Neural crest cell (in vitro differentiated cells): ENCODE measurements at places on chromosomes 4 and X. TPM values are rescaled to one million over a fixed set of nuclear protein-coding genes. Genes with fewer than 3 reads are reported as not detected.

DNA sequence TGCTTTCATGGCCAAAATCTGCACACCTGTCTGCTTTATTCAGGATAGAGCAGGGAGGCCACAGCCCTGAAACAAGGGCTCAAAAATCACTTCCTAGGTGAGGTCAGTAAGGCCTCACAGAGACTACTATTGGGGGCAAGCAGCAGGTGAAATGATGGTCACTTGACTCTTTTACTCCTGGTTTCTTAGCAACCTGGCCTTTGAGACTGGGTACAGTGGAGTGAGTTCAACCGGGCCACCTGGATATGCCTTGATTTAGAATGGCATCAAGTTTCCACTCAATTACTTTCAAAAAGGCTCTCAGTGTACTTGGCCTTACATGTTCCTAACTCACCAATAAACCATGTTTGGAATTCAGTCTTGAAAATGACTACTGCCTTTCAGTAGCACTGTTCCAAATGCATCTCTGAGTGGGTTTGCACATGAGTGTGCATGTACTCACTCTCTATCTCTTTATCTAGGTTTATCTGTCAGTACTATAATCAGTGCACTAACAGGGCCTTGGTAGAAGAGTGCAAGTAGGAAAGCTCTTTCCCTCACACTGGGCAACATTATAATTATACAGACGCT, 388.2 kb downstream of the OPHN1 start:
- H3K27me3 ChIP-seq: no peaks in the 10 kb centered on the region
- H3K4me3 ChIP-seq: no peak overlapping the region
- H3K36me3 ChIP-seq: peaks cover 14% of the 10 kb centered on the region
- DNase-seq: no peak
- H3K4me1 ChIP-seq: no peaks in the 10 kb centered on the region
- no peak overlapping the region for H3K27ac ChIP-seq

DNA sequence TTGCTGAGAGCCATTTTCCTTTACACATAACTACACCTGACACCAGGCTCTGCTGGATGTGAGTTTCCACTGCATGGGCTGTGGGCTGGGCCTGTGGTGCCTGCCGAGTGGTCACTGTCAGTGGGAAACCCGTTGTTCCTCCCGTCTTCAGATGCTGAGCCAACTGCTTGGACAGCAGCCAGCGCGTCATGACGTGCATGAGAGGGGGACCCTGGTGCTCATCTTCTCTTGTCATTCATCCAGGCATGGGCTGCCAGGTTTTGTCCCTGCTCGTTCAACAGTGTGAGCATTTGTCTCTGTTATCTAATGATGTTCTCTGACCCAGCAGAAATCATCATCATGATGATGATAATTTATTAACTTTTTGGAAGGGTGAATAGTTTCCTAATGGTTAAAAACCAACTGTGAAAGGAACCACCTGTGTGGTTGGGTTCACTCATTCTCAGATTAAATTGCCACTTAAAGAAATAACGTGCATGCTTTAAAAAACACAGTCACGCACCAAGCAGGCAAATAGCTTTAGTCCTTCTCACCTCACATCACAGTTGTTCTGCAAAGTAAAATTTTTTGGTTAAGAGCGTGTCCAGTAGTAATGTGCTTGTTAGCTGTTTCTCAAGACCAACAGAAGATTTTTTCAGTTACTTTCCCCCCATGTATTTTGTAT, 19.9 kb upstream of the CLDN34 start:
- H3K4me3 ChIP-seq: no peak overlapping the region
- peaks cover 4% of the 10 kb centered on the region for H3K4me1 ChIP-seq
- no peaks in the 10 kb centered on the region for H3K27me3 ChIP-seq
- no peak overlapping the region for H3K27ac ChIP-seq

- H3K27ac ChIP-seq: no peak overlapping the region
- no peaks in the 10 kb centered on the region for H3K36me3 ChIP-seq
- H3K4me3 ChIP-seq: no peak overlapping the region
- H3K4me1 ChIP-seq: no peaks in the 10 kb centered on the region
These were observed 370.1 kb downstream of the PPP3CA start for GRCh38 chr4:100977274-100977673.

DNA sequence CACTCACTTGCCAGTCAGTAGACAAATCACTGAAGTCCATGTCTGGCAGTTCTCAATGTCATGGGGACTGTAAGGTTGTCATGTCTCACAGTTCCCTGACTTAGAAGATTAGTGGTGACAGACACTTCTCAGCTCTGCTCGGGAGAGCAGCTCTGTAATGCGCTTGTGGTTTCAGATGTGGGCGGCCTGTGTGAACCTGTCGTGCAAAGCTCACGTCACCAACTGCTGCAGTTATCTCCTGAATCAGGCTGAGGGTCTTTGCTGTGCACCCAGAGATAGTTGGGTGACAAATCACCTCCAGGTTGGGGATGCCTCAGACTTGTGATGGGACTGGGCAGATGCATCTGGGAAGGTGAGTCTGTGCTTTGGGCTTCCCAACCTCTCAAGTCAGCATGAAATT, at the start of gene IL9R:
Gene IL9R, plus strand, starts transcription at position 261 of the 400 bp plus-strand sequence. Its CDS starts 64 bp downstream, at position 325.
- DNase-seq: no peak
- no peaks in the 10 kb centered on the region for H3K4me1 ChIP-seq
- no peak within 1 kb of the TSS for H3K4me3 ChIP-seq
- H3K27ac ChIP-seq: no peak within 1 kb of the TSS

- H3K4me1 ChIP-seq: no peaks in the 10 kb centered on the region
- no peak overlapping the region for H3K4me3 ChIP-seq
These were observed 147.2 kb upstream of the DKK2 start for GRCh38 chr4:107183155-107183774.

- no peaks in the 10 kb centered on the region for H3K36me3 ChIP-seq
- no peaks in the 10 kb centered on the region for H3K27me3 ChIP-seq
- H3K4me1 ChIP-seq: no peaks in the 10 kb centered on the region
- H3K27ac ChIP-seq: no peak overlapping the region
These were observed 38.3 kb upstream of the NDP start for GRCh38 chrX:44011506-44011905.

DNA sequence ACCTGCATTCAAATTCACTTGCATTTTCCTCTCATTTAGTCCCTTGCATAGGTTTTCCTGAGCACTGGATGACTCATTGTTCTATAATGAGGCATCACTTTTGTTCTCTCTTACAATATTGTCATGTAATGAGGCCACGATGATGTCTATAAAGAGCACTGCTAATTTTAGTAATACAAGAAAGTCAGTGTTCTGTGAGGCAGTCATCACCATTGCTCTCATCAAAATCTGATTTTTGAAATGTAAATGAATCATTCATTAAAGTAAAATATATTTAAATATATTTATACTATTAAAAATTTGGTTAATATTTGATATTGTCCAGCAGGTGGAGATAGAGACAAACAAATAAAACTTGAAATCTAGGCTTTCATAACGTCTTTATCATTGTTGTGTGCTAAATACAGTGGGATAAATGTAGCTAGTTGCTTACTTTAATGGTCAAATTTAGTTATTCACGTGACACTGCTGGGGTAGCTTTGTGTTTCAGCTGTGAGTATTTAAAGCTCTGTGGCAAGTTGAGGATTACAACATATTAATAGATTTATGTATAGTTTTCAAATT, 15.4 kb downstream of the HMGB2 start:
- no peaks in the 10 kb centered on the region for H3K36me3 ChIP-seq
- no peaks in the 10 kb centered on the region for H3K27me3 ChIP-seq
- H3K4me3 ChIP-seq: no peak overlapping the region
- H3K4me1 ChIP-seq: no peaks in the 10 kb centered on the region

DNA sequence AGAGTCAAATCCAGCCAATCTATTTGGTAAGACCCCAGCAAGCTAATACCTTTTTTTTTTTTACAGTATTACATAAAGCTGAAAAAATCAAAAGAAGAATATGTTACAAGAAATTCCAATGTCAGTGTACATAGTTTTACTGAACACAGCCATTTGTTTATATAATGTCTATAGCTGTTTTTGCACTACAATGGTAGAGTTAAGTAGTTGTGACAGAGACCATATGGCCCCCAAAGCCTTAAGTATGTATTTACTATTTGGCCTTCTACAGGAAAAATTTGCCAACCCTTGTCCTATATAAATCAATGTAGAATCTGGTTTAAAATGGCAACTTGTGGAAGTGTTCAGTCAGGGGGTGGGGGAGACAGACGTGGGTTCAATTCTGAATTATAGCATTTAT, 60.7 kb downstream of the ANTXR2 start:
- no peaks in the 10 kb centered on the region for H3K27me3 ChIP-seq
- no peak overlapping the region for H3K27ac ChIP-seq
- peaks cover 9% of the 10 kb centered on the region for H3K36me3 ChIP-seq
- H3K4me1 ChIP-seq: no peaks in the 10 kb centered on the region
- no peak for DNase-seq

- no peaks in the 10 kb centered on the region for H3K36me3 ChIP-seq
- H3K27me3 ChIP-seq: no peaks in the 10 kb centered on the region
- no peak overlapping the region for H3K4me3 ChIP-seq
These were observed 106.3 kb upstream of the ARSJ start for GRCh38 chr4:114085611-114086345.

GRCh38 chrX:23334521-23334847, 165 bp upstream of the PTCHD1 start:
- no peak overlapping the region for H3K4me3 ChIP-seq
- DNase-seq: no peak
- peaks cover 12% of the 10 kb centered on the region for H3K4me1 ChIP-seq

WWC2 gene
- total RNA-seq: 24.6 and 25.1 TPM in 2 replicates

SMIM10 gene
- total RNA-seq: 2.6 and 2.7 TPM in 2 replicates

HAND2 gene
- total RNA-seq: not detected in 2 replicates

MGAT4D gene
- total RNA-seq: not detected in 2 replicates

CTAG2 gene
- total RNA-seq: not detected in 2 replicates

BEX1 gene
- total RNA-seq: 60.0 TPM in 2 replicates

CT45A3 gene
- not detected in 2 replicates for total RNA-seq
